Posterior vena cava (tissue), 2 donors: ENCODE measurements at places on chromosomes 1 and 21.

DNA sequence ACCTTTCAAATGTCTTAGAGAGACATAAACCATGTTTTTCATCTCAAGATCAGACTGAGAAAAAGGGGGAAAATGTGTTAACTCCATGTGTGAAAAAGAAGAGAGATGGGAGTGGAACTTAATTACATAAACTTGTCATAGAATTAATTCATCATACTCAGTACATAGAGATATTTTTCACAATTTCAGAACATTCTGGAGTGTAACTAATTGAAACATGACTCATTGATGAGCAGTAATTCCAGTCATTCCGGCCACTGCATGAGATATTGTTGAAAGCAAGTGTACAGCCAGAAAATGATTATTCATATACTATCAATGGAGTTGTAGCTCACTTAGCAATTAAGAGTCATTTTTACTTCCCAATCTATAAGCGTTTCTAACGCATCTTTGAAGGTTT lies 739.3 kb downstream of the LTN1 start:
- DNase-seq, result no peak

DNA sequence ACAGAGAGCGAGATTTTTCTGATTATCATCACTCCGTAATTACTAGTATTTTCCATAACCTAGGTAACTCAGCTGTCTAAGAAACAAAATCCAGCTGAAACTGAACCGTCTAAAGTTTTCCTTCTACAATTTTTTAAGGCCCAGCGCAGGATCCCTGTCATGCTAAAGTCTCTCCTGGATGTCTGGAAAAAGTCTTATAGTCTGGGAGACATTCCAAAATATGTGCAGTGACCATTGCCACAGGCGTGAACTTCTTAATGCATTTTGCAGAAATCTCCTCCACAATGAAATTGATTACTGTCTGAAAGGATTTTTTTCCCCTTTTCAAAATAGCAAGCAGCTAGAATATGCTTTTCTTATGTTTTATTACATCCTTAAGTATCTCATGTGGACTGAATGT lies 209.3 kb upstream of the C1orf105 start:
- no peak for DNase-seq

GRCh38 chr1:10904396-10905358 lies 107.8 kb upstream of the TARDBP start:
- DNase-seq, result peak; percentile 72

DNA sequence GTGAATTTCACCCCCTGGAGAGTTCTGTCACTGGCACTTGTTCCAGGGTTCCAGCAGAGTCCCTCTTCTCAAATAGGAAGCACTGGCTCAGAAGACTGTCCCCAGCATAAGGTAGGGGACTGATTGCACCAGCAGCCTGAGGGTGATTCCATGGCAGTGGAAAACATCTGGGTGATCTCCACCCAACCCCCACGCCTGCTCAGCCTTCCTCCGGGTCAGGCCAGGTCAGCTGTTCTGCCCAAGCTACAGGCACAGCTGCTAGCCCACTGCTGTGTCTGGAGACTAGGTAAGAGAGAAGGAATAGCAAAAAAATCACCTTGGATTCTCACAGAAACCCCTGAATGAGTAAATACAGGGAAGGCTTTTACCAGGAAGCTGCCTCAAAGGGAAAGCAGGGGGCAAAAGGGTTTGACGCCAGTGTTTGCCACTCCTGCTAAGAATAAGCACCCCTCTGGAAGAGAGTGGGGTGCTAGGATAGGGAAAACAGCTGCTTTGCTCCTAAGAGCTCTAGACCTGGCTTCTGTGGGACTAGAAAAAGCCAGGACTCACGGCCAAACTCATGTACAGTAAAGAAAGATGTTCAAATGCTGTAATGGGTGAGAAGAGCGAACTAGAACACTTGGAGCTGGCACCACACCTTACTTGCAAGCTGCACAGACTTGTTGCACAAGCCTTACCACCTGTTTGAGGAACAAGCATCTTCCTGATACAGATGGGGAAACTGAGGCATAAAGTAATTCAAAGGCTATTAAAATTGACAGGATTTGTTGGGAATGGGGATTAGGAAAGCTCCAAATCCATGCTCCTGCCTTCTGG lies 1.0 kb upstream of the DENND2D start:
- no peak for DNase-seq

DNA sequence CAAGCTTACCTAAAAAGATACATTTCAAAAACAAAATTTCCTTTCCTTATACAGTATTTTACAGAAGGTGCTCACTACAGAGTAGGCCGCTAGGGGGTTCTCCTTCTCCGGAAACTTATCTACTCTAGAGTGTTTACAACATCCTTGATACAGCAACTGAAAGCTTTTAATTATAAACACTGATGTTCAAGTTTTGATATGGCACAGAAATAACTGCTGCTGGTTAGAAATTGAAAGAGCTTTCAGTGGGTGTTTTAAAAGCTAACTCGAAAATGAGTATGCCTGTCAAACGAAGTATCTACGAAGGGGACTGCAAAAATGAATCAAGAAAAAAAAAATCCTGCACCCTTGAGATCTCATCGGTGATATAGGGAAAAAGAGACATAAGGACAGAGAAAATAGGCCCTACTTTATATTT lies 1.0 kb downstream of the YOD1 start:
- DNase-seq, result no peak

DNA sequence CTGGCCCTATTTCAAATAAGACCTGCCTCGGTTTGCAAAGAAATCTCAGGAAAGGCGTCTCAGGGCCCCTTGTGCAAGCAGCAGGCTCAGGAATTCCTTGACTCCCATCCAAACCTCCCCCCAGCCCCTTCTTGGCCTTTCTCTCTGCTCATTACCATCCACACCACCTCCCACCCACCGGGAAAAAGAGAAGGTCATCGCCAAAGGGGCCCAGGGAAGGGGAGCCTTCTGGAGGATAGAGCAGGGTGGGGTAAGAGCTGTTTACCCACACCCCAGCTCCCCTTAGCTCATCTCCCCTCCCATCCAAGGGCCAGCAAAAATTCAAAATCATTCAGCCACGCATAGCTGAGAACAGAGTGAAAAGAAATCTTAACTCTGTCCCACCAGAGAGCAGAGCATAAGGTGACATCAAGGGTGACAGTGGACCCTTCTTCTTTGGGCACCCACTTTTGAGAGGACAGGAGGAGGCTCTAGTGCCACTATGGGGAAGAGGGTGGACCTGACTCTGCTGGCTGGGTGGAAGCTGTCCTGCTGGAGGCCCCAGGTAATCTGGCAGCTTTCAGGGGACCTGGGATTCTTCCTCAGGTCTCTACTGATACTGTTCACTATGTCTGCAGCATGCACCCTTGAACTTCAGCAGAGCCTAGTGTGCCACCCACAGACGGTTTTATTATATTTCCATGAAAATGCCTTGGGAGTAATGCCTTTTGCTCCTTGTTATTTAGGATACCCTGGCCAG lies 3.9 kb upstream of the WNT2B start:
- DNase-seq, result peak; percentile 60

DNA sequence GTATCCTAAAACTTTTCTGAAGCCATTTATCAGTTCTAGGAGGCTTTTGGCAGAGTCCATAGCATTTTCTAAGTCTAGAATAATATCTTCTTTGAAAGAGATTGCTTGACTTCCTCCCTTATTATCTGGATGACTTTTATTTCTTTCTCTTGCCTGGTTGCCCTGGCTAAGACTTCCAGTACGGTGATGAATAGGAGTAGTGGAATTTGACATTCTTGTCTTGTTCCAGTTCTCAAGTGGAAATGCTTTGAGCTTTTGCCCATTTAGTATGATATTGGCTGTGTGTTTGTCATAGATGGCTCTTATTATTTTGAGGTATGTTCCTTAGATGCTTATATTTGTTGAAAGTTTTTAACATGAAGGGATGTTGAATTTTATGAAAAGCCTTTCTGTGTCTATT lies 1647.9 kb downstream of the PLA2G4A start:
- no peak for DNase-seq
